Endothelial cell of umbilical vein (primary cell): ENCODE measurements at places on chromosomes 4 and X. TPM values are rescaled to one million over a fixed set of nuclear protein-coding genes. Genes with fewer than 3 reads are reported as not detected.

Gene FABP2
- not detected in 2 replicates for total RNA-seq

Gene SUPT20HL1
- not detected in 2 replicates for total RNA-seq

Gene COL4A5
- total RNA-seq, result 15.4 and 28.1 TPM in 2 replicates

Gene STARD8
- 8.4 and 14.8 TPM in 2 replicates for total RNA-seq

DNA sequence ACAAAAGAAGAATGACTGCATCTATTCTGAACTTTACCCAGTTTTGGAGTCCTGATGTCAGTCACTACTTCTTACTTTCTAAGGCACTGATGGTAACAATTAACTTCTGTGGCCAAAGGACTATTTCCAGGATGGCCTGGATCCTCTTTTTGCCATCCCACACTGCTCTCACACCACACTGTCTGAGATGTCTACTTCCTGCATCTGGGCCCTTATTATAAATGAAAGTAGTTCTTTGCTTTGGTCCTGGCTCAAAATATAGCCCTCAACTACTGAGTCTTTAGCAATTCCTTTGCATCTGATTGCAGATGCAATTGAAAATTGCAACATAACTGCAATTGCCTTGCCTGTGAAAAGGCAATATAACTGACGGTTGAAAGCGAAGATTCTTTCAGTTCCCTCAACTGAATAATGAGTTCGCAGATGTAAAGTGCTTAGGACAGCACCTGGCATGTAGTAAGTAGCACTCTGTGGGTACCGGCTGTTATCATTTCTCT is 44.2 kb downstream of the COQ2 start:
- no peak for DNase-seq

- no peak for DNase-seq
These were observed 432.8 kb upstream of the LCORL start for GRCh38 chr4:18454349-18454748.

DNA sequence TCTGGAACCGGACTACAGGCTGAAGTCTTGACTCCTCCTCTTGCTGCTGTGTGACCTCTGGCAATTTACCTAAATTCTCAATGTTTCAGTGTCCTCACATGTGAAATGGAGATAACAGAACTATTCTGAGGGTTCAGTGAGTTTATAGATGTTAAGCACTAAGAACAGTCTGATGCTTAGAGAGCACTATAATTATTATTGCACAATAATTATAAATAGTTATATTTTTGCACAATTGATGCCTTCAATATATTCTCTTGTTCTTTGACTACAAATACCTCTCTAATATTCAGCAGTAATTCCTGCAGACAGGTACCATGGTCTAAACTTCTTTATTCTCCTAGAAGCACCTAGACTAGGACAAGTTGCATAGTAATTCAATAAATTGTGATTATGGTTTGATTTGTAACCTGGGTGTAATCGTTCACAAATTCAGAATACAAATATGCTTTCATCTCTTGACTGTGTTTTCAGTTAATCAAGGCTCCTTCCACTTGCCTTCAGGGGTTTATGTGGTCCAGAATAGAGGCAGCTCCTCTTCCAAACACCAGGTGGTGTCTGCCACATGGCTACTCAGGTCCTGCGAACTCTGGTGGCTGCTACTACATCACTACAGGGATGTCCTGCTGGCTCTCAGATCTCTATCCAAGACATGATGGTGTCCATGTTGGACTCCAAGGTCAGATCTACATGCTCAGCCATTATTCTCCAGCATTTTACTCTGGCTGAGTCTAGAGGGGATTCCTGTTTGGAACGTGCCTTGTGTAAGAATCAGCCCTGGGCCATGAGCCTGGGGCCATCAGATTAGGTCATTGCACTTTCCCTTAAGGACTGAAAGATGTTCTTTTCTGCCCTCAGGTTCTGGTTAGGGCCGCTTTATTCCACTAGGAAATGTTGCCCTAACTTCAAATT is 103.4 kb downstream of the QRFPR start:
- DNase-seq, result no peak

- DNase-seq, result peak; percentile 45
These were observed 59.1 kb downstream of the IGFBP7 start for GRCh38 chr4:57051095-57051494.

GRCh38 chrX:18490806-18491555 is 65.6 kb downstream of the CDKL5 start:
- DNase-seq, result peak; percentile 22
